ENCODE measurements at places on chromosomes 3 and 15.

DNA sequence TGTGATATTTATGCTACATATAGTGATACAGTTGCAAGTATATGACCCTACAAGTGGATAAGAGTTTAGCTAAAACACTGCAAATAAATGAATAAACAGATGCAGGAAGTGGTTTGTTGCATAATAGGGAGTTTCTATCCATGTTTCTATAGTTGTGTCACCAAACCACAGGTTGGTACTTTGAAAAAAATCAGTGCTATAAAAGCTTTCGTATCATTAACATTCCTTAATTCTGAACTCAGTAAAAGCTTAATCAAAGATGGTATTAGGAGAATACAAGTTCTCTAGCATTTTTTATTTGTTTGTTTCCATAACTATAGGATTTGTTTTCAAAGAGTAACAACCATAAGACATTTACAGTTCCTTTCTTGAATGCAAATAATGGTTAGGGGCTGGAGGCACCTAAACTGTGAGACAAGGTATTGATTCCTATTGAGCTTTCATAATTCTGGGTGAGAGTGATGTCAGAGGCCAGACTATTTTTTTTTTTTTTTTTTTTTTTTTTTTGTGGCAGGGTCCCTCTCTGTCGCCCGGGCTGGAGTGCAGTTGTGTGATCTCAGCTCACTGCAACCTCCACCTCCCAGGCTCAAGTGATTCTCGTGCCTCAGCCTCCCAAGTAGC lies 29.6 kb downstream of the CPOX start:
- no peak for DNase-seq

DNA sequence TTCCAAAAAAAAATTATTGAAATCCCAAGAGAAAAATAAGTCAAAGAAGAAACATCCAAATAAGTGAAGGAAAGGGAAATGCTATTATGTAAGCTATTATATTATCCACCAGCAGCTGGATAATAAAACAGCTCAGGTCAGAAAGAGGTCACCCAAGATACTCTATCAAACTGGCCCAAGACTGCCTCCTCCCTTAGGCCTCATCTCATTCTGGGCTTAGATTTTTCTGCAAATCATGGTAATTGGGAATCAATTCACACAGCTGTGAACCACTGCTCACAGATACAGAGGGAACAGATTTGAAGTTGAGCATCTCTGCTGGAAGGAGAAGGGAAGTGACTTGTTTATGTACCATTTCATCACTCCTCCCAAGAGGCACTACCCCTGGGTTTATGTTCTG lies 294.6 kb upstream of the DPPA4 start:
- DNase-seq, result no peak

GRCh38 chr3:176839901-176840300 lies 357.4 kb downstream of the TBL1XR1 start:
- DNase-seq, result no peak

GRCh38 chr3:105827959-105828358 lies 40.9 kb downstream of the CBLB start:
- no peak for DNase-seq

DNA sequence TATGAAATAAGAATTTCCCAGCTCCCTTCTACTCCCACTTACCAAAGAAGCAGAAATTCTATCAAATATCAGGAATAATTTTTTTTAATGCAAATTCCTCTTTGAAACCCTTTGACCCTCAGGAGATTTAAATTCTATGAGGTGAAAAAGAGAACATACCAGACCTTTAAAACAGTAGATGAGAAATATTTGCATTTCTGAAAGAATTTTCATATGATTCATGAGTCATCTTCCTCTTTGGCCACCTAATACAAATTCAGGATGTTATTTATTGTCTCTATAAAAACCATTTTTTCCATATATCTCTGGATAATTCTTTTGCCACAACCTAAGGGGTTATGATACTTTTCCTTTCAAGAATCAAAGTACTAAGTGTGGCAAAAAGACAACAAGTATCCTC lies 67.3 kb upstream of the ST3GAL6 start:
- no peak for DNase-seq

DNA sequence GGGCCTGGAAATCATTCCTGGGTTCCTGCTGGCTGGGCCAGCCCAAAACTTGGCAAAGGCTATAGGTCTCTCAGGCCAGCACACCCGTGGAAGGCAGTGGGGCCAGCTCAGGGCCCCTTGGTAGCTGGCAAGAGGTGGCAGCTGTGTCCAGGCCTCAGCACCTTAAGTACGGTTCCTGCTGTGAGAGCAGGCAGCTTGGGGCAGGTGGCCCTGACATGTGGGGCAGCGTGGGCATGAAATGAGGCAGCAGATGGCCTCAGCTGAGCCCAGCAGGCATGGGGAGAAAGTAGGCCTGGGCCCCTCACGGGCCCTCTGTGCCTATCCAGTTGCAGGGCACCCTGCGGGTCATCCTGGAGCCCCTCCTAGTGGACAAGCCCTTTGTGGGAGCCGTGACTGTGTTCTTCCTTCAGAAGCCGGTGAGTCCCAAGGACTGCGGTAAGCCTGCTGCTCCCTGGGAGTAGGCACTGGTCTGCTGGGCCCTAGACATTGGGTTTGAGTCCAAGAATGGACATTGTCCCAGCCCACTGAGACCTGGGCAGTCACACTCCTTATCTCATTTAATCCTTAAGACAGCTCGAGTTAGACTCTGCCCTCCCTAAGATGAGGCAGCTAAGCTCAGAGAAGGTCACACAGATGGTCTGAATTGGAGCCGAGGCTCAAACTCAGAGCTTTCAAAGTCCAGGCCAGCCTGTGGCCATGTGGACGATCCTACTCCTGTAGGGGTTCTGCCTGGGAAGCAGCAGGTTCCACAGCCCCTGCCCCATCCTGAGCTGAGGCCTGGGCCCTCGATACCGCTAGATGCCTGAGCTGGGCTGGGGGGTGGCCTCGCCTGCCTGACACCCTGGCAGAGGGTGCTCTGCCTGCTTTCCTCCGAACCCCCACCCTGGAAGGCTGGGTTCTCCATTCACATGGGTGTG lies 25.5 kb downstream of the ESYT3 start:
- DNase-seq, result no peak

- no peak for DNase-seq
These were observed 273.4 kb upstream of the NSMCE3 start for GRCh38 chr15:29542994-29543393.

DNA sequence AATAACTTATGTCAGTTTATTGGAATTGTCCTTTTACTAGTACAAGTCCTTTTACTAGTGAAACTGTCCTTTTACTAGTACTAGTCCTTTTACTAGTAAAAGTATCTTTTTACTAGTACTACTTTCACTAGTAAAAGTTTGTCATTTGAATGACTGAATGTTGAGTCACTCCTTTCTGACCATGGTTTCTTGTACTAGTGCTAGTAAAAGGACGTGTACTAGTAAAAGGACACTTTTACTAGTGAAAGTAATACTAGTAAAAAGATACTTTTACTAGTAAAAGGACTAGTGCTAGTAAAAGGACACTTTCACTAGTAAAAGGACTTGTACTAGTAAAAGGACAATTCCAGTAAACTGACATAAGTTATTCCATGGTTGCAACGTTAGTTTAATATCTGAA lies 96.3 kb downstream of the ZMAT3 start:
- no peak for DNase-seq

DNA sequence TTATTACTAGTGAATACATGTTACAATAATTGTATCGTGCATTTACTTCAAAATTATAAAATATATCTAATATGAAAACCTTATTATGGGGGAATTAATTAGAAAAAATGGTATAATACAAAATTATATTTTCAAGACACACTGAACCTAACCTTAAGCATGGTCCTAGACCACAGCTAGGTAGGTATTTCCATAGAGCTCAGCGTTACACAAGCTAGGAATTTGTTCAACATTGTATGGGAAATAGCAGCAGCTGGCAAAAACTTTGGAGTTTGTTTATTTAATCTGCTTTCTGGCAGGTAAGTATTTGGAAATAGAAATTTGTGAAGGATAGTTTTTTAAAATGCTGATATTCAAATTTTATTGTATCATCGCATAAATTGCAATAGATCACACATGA lies 52.9 kb downstream of the BCHE start:
- DNase-seq, result no peak

DNA sequence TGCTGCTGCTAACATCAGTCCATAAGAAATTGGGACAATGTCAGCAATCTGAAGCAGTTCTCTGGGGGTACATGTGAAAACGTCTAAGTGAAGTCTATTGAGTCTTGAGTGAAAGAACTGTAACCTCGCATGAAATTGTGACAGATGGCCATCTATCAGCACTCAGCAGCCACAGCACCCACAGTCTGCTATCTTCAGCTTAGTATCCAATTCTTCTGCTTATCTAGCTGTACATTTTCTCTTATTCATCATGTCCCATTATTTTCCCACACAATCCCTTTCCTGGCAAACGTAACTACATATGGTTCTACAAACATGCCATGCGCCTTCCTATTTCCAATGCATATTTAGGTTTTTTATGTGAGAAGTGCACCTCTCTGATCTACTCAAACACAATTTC lies 629.7 kb downstream of the NTRK3 start:
- DNase-seq, result no peak

GRCh38 chr3:37137516-37137915 lies 36.9 kb downstream of the LRRFIP2 start:
- no peak for DNase-seq

GRCh38 chr3:183180110-183180783 lies 17.7 kb upstream of the LAMP3 start:
- DNase-seq, result no peak

GRCh38 chr3:78868570-78868969 lies 899.2 kb downstream of the ROBO1 start:
- DNase-seq, result no peak

- no peak for DNase-seq
These were observed 1.7 kb downstream of the SLC25A20 start for GRCh38 chr3:48896936-48897335.

DNA sequence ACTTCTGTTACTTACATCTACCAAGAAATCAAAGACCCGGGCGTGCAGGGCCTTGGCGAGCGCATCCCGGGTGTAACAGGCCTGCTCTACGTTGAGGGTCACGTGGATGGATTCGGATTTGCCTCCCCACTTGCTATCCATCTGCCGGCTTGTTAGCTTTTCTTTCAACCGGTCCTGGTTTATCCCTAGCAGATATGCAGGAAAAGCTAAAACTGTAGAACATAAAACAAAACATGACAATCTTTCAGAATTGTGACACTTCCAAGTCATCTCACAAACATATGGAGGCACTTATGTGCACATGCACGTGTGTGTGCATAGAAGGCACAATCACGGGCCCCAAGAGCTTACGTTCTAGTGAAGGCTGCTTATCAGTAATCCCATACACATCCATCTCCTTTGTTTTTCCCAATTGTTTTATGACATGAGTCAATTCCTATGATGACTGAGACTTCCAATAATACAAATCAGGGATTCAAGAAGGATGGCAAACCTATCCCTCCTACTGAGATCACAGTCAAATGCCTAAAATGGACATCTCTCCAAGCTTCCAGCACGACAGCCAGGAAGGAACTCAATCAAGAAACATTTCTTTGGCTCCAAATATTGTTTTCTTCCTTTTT lies 11.3 kb downstream of the LDHAL6B start:
- DNase-seq, result no peak

GRCh38 chr3:177724020-177724638 lies 526.8 kb upstream of the TBL1XR1 start:
- no peak for DNase-seq

DNA sequence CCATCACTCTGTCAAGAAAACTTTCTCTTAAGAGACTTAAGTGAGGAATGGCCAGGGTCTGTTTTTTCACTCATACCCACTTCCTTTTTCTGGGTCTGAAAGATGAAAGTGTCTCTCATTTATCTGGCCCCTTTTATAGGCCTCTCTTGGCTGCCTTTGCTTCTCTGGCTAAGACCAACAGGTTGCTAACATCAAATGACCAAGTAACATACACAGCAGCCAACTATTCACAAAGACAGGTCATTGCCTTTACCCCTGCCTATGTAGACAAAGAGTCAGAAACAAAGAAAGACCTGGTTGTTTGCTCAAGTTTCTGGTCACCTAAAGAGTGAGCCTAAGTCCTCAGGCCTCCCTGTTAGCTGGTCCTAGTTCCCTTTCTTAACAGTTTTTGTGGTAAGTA lies 24.0 kb upstream of the CSTA start:
- no peak for DNase-seq

DNA sequence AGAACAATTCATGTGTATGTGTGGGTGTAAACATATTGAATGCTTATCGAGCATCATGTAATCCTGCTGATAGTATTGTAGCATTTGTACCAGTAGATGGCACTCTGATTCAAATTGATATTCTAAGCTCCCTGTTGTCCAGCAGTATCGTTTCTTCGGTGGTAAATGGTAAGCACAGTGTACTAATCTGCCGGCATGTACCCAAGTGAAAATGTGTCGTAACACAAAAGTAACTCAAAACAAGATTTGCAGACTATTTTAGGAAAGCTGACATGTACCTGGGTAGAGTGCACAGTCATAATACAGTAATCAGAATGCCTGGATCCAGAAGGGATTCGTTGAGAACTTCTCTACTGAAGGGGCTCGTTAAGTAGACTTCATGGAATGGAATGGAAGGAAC lies 31.7 kb upstream of the MNS1 start:
- no peak for DNase-seq

DNA sequence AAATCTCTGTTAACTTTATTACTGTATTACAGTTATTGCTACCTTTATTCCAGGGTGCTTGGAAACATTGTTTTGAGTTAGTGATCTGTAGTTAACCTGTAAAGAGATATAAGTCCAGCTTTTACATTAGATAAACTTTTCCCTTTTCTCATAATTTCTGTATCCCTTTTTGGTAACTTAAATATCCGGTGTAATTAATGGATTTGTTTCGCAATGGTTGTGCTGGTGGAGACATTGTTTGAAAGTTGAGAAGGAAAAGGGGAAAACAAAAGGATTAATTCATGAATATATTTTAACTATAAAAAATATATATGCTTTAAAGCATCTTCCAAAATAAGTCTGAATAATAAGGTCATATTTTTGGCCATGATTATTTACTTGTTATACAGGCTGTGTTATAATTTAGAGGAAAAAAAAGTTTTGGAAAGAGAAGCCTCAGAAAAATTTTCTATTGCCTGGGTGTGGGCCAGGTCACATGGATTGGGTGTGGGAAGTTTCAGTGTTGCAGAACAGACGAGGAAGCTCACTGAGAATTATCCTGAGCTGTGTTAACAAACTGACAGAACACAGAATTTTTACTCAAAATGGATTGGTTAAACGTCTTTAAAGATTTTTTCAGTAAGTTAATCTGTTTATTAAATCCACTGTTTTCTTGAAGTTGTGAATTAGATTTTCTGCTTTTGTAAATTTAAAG lies 27.7 kb upstream of the IL20RB start:
- DNase-seq, result no peak

- DNase-seq, result no peak
These were observed 24.3 kb downstream of the TBC1D21 start for GRCh38 chr15:73897441-73898261.

DNA sequence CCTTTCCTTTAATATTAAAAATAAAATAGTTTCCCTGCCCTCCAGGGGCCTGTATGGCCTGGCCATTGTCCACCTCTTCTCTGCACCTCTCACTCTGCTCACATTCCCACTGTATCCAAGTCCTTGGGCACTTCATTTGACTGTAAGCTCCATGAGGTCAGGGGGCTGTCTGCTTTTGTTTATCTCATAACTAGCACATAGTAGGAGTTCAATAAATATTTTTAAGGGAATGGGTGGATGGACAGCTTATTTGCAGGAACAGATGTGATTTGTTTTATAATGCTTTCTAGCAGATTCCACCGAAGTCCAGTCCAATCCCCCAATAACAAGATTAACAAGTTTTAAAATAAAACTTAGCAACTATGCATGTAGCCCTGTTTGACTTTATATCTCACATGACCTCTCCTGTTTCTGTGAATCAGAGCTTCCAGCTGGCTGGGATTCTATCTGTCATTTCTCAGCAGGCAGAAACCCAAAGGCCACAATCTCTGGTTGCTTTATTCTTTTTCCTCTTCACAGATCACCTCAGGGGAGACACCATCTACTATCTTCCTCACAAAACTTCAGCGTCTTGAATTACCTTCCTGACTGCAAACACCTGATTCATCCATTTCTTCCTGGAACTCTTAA lies 123.0 kb upstream of the NR2F2 start:
- DNase-seq, result no peak
